ENCODE measurements at places on chromosomes 12 and 14.

DNA sequence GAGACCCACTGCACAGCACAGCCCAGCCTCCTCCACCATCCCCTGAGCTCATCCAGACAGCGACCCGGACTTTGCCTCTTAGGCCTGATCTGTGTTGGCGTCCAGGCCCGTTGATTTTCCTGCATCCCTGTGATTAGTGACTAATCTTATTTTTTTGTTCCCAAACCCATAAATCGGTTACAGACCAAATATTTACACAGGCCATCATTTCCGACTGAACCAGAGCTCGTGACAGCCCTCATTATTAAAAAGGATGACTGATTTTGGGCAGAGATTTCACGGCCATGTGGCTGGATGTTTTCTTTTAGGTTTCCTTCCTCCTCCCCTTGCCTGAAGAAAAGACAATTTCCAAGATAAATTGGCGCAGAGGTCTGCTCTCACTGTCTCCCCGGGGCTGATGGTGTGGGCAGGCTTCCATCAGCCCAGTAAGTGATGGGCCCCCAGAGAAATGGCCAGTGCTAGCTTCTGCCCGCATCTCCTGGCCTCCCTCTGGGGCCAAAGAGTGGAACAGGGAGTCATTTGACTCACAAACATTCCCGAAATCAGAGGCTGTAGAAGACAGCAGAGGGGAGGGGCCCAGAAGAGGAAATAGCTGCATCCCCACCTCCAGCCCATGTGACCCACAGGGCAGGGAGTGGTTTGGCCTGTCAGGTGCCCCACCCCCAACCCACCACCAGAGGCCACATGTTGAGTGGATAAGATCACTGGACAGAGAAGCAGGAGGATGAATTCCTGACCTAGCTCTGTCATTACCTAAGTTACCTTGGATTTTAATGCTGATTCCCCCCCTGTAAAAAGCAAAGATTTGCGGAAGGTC lies 283.5 kb downstream of the KSR2 start:
- DNase-seq = no peak

DNA sequence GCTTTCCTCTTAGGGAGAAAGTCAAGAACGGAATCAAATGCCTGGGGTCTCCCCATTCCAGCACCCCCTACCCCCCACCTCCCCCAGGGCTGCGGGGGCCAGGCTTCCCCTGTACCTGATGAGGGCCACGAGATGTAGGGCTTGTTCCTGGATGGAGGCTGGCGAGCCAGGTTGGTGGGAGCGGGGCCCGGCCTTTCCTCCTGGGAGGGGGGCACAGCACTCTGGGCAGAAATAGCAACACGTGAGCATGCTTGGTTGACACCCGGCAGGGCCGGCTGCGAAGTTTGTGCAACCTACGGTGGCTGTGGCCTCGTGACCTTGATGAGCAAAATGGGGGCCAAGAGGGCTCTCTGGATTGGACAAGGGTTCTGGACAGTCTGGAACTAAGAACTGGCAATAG lies 15.7 kb downstream of the AMN start:
- DNase-seq = no peak

DNA sequence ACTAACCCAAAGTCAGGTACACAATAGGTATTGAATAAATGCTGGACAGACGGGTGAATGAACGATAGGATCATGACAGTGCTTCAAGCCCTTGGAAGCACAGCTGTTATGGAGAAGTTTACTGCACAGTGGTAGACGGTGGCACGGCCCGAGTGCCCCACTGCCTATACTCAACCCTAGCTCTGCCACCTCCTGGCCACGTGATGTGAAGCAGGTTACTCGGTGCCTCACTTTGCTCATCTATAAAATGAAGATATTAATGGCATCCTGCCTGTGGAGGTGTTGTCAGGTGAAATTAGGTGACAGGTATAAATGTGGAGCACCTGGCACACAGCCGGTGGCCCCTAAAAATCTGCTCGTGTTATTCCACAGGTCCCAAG lies 5.8 kb downstream of the ASB2 start:
- DNase-seq = peak; percentile 34

GRCh38 chr14:95237958-95238340 lies 80.6 kb upstream of the DICER1 start:
- DNase-seq = no peak

GRCh38 chr12:94977766-94978468 lies 25.6 kb downstream of the NDUFA12 start:
- DNase-seq = no peak

DNA sequence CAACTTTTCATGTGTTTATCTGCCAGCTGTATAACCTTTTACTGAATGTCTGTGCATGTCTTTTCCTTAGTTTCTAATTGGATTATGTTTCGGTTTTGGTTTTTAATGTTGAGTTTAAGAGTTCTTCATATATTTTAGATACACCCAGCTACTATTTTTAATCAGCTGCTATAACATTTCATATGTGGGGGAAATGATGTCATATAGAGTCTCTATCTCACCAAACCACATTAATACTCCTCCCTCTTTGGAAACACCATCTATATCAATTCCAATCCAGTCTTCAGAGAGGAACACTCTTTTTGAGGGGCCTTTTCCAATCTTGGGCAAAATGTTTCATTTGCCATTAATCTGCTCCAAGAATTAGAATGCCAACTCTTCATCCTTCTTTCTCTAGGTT lies 28.5 kb upstream of the GCH1 start:
- no peak for DNase-seq

Measured in stimulated activated naive B cell treated with anti-CD40 and anti-IgM and Interleukin-4, amounts not matched to agents 10 μg/mL and 1 μg/mL and 100 μg/mL, for 72 hours (primary cell).